Astrocyte of the spinal cord (primary cell): ENCODE measurements at places on chromosomes 3 and 15.
A peak's percentile ranks its signal among the peaks of the same experiment; 100 is the strongest.

- peak; percentile 61 for DNase-seq
Measured at GRCh38 chr15:31016446-31016915, 25.1 kb upstream of the MTMR10 start.

DNA sequence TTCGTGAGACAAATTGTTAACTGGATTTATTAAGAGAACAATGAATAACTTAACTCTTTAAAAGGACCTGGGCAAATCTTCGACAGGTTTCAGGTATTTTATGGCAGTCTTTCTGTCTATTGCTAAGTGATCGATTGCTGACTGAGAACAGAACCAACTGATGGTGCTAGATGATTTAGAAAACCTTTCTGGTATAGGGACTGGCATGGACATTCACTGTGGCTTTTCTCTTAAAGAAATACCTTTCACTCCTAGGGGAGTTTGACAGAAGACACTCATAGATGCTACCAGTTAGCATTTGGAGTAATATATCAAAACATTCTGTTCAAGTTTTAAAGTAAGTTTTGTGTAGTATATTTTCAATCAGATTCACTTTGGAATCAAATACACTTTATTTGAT lies 654 bp downstream of the PPARG start:
- DNase-seq = no peak

DNA sequence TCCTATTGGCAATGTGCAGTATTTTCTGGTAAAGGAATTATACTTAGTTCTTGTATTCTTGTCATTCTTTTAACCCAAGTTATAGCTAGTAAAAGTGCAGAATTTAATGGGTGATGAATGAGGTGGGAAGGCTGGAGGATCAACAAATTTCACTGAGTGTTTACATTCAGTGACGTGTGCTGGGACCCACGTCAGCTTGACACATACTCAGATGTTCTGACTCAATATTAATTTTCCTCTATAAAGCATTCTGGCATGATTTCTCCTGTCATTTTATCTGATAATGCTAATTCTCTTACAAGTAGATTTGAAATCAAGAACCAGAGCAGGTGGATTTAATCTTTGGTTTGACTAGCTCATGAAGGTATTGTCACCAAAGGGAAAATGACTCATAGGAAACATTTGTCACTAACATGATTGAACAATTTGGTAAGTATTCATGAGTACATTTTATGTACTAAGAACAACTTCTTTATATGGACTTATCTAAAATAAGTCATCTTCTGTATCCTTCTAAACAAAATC lies 71.0 kb upstream of the SYNPR start:
- no peak for DNase-seq

- DNase-seq = no peak
Measured at GRCh38 chr3:79385211-79385610, 382.6 kb downstream of the ROBO1 start.

GRCh38 chr3:140292684-140293083 lies 357.7 kb downstream of the CLSTN2 start:
- DNase-seq = peak; percentile 85
